ENCODE measurements at places on chromosomes 12 and 14.

- DNase-seq = no peak
Observed at GRCh38 chr12:125100551-125101434, 35.6 kb downstream of the AACS start.

GRCh38 chr12:122884860-122885259 lies 11.1 kb downstream of the VPS37B start:
- DNase-seq = no peak

DNA sequence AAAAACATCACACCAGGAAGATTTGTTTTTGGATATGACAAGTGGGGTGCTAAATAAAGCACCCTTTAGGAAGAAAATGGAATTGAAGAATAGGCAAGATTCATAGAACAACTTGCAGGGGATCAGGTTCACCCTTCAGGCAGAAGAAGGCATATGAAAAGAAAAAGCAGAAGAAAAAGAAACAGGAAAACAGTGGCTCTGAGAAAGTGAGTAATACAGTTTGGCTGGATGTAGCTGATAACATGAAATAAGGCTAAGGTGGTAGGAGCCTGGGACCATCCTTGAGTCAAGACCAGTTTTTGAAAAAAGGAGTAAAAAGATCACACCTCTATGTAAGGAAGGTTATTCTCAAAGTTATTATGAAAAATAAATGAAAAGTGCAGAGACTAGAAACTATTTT lies 42.4 kb downstream of the TRIP11 start:
- peak; percentile 4 for DNase-seq

GRCh38 chr12:82414044-82414443 lies 55.7 kb downstream of the METTL25 start:
- no peak for DNase-seq

DNA sequence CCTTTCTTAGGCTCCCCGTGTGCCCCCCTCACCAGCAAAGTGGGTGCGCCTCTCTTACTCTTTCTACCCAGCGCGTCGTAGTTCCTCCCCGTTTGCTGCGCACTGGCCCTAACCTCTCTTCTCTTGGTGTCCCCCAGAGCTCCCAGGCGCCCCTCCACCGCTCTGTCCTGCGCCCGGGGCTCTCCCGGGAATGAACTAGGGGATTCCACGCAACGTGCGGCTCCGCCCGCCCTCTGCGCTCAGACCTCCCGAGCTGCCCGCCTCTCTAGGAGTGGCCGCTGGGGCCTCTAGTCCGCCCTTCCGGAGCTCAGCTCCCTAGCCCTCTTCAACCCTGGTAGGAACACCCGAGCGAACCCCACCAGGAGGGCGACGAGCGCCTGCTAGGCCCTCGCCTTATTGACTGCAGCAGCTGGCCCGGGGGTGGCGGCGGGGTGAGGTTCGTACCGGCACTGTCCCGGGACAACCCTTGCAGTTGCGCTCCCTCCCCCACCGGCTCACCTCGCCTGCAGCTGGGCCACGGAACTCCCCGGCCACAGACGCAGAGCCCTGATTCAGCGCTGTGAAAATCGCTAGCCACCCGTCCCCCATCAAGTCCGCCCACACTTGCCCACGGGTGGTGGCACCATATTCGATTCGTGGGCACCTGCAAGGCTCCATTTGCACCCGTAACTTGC lies 1.3 kb downstream of the TMEM233 start:
- no peak for DNase-seq

DNA sequence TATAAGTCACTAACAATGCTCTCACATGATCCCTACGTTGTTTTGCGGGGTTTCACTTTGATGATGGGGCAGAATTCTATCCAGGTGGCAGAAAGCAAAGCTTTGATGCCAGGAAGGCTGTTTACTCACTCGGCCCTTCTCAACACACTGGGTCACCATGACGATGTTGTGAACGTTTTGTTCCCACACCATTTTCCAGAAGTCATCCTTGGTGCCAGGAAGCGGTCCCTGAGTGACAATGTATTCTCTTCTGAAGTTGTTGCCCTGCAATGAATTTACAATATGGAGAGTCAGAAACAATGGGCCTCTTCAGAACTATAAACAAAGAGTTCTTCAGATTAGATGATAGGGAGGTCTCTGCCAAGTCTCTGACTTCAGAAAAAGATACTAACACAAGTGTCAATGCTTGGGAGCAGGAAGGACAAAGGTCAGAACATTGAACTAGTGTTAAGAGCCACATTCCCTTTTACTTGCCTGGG lies 101.3 kb downstream of the PTPRB start:
- DNase-seq = peak; percentile 8

- no peak for DNase-seq
Observed at GRCh38 chr12:5785601-5786000, 159.5 kb downstream of the ANO2 start.

DNA sequence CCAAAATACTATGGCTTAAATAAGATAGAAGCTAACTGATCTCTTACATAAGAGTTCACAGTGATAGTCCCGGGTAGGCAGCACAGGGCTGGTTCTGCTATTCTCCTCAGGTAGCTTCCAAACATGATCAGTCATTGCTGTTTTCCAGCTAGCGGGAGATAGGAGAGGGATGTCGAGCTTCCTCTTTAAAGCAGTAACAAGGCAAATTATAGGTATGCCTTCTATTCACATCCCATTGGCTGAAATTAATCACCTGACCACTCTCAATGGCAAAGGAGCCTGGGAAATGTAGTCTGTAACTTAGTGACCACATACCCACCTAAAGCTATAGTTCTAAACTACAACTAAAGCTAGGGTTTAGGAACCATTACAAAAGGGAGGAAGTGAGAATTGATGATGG lies 34.5 kb upstream of the VRK1 start:
- peak; percentile 76 for DNase-seq

All from HT1080 (cell line).